ENCODE measurements at places on chromosomes 16 and 17.

- DNase-seq, result peak; percentile 80
Measured at GRCh38 chr17:1787301-1787902, 25.5 kb downstream of the SERPINF1 start.

- peak; percentile 24 for DNase-seq
Measured at GRCh38 chr17:66952031-66952524, 12.4 kb upstream of the CACNG4 start.

- DNase-seq, result no peak
Measured at GRCh38 chr17:19718613-19719354, 2.4 kb upstream of the SLC47A2 start.

GRCh38 chr17:58382108-58382871 is 30.3 kb upstream of the SUPT4H1 start:
- no peak for DNase-seq

DNA sequence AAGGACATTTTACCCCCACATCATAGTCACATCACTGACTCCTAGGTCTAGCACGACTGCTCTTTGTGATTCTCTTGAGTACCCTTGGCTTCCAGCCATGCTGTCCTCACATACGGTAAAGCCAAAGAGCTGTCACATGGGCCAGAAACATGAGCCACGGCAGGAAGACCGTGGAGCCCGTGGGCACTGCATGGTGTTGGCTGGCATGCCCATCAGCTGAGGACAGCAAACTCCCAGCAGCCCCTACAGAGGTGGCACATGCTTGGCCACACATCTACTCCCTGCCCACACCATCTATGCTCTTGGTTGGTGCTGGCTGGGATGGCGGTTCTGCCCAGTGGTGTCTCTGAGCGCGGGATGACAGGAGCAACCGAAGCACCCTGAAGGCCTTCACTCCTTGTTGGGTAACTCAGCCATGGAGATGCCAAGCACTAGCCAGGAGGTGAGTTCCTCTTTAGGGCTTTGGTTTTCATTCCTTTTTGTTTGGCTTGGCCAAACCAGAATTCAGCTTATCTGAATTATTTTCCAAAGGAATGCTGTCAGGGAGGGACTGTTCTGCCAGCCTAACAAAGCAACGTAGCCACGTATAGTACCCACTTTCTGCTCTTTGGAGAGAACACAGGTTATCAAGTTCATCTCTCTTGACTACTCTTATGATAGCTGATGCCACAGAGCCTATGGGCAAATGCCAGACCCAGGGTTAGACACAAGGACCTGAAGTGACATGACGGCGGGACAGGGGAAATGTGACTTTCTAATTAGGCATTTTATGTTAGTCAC is 10.0 kb downstream of the TNFAIP1 start:
- DNase-seq, result no peak

GRCh38 chr16:10490141-10490540 is 90.3 kb downstream of the EMP2 start:
- no peak for DNase-seq

DNA sequence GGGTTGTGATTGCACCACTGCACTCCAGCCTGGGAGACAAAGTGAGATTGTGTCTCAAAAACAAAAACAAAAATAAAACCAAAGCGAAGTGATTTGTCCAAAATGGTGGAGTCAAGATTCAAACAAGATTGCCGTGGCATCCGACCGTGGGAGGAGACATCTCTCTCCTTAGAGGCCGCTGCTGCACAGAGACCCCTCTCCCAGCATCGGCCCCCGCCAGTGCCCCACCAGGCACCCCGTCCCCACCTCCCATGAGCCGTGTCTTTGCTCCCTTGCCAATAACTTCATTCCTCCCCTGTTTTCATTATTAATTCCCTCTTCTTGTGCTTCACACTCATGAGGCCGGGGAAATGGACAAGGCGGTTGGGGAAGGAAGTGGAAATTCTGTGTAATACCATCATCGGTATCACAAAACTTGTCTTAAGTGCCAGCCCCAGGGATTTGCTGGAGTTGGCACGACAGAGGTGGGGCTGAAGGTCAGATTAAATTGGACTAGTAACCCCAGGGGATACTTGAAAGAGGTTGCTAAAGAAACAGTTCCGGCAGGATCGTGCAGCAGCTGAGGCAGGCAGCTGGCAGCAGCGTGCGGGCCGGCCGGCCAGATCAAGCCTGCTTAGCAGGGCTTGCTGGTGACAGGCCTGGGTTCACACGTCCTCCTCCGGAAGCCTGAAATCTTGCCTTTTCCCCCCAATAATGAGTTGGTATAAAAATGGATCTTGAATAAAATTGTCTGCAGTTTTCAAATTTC is 66.8 kb downstream of the RTN4RL1 start:
- DNase-seq, result no peak

- no peak for DNase-seq
Measured at GRCh38 chr16:74660383-74660782, 6.3 kb downstream of the RFWD3 start.

DNA sequence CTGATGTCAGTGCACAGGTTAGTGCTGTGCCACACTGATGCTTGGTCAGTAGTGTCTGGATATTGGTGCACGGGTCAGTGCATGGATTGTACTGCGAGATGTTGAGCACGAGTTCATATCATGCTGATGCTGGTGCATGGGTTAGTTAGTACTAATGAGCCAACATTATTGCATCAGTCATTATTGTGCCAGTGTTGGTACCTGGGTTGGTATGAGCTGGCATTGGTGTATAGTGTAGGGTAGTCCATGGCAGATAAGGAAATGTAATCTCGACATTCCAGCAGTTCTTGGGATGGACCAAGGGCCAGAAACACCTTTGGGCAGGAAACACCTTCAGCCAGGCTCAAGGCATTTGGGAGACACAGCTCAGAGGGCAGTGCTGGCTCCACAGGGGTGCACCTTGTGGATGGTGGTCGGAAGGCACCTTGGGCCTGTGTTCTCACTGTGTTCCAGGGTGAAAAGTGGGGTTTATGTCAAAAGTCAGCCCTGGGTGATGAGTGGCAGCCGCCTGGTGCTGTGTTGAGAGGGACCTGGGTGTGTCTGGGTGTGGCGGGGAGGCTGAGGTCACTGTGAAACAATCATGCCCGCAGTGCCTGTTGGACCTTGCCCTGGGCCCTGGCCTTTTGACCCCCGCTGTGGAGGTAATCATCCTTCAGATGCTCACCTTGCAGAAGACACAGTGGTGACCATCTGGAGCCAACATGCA is 100.7 kb upstream of the ZNF469 start:
- no peak for DNase-seq

DNA sequence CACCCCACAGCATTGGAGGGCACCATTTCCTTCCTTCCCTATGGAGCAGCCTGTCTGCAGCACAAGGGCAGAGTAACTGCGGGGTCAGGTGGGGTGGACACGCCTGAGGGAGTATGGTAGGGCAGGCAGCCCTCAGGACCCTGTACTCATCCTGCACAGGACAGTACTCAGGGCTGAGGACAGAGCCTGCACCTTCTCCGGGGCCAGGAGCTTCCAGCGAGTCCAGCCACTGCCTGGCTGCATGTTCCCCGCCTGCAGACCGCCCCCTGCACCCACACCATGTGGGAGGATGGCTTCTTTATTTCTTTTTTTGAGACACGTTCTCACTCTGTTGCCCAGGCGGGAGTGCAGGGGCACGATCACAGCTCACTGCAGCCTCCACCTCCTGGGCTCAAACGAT is 47.6 kb upstream of the CDC42EP4 start:
- no peak for DNase-seq

- no peak for DNase-seq
Measured at GRCh38 chr17:35052241-35052610, 11.3 kb downstream of the RFFL start.

DNA sequence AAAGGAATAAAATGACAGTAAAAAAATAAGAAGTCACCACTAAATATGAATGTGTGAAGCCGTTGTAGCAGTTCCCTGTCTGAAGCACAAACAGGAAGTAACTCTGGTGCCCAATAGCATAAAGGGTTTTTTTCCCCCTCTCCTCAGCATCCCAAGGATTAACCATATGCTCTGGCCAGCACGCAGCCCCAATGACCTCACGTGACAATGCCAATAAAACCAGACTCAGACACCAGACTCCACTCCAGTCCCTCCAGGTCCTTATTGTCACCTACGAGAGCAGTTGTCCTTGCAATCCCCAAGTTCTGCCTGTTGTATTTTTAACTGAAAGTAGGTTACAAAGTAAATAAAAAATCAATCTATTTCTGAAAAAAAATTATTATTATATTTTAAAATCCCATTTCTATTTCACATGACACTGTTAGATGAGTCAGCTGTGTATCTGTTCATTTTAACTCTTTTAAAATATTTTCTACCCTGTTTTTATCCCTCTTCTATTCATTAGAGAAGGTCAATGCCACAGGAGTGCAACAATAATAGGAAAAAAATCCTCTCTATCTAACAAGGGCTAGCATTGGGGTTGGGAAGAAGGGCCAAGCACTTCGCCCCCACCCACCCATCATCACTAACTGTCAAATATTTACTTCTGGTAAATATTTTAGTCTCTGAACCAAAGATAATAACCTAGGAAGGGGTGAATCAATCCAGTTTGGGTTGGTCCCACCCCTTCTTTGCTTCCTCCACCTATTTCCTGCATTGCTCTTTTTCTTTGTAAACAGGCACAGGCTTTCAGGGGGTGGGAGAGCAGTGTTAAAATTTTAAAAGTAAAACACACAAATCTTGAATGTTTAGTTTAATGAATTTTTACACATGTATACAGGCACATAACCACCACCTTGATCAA is 6.6 kb downstream of the PRAC1 start:
- DNase-seq, result no peak

DNA sequence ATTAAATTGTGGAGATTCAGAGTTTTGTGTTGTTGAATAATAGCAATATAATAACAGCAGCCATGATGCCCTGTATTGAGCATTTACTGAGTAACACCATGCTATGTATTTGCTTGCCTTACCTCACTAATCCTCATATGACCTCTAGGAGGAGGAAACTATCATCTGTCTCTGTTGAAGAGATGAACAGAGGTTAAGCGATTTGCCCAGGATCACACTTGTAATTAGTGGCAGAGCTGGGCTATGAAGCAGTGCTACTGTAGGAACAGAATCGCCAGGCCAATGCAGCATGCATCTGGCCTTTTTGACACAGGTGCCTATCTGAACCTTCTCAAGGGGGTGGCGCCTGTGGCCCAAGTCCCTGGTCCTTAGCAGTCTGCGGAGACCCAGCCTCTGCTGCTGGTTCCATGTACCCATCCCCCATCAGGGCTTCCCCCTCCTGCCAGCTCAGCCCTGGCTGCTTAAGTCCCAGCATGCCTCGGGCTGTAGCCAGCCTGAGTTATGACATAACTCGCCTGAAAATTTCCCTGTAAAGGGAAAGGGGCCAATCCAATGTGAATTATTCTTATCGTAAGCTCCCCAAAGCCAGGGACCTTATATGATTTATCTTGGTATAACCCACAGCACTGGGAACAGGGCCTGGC is 50.4 kb upstream of the HS3ST2 start:
- no peak for DNase-seq

DNA sequence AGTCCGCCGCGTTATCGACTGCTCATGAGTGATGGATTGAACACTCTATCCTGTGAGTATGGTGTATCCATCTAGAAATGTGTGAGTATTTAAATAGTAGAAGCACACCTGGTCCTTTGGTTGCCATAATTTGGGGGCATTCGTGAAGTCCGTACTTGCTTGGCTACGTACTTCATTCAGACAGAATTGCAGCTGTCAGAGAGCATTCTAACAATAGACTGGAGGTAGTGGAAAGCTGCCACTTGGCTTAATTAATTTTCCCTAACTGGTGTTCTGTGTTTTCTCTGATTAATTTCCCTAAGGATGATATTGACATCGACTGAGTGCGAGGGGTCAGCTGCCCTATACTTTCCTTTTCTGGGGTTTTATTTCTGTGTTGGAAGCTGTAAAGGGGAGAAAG is 14.1 kb downstream of the RPA1 start:
- no peak for DNase-seq

GRCh38 chr17:1030684-1031532 is 34.0 kb downstream of the TIMM22 start:
- DNase-seq, result no peak

- DNase-seq, result no peak
Measured at GRCh38 chr16:84714028-84714427, 14.2 kb downstream of the USP10 start.

- DNase-seq, result no peak
Measured at GRCh38 chr16:29806641-29807425, 504 bp downstream of the MAZ start.

- no peak for DNase-seq
Measured at GRCh38 chr16:56428091-56428490, 2.7 kb upstream of the AMFR start.

DNA sequence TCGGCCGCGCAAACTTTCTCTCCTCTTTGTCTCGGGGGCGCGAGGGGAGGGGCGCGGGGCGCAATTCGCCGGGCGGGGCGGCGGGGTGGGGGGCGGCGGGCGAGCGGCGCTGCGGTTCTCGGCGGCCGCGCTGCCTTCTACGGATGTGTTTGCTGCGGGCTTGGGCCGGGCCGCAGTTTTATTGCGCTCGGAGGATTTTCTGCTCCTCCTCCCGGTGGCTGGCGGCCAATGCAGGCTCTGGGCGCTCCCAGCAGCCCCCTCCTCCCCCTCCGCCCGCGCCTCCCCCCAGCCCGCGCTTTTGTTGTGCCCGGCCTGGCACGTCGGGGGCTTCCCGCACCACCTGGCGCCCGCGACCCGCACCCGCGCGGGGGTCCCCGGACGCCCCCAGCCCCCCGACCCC is at the start of gene TIMP2:
Gene TIMP2, minus strand, starts transcription at position 154 of the 400 bp plus-strand sequence. CDS start 299 bp downstream, outside the sequence.
- peak; percentile 68 for DNase-seq

DNA sequence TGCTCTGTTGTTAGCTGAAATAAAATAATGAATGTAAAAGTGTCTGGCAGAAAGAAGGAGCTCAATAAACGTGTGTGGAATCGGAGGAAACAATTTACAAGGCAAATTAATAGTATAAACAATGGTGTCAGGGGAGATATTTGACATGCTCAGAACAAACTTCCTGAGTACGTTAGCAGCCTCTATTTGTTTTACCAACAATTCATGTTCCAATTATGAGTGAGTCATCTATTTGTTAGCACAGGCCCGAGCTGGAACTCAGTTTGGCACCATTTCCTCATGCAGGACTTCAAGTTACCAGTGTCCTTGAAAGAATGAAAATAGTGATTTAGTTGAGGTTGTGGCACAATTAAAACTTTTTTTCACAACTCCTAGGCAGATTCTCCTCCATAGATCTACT is 9.1 kb downstream of the ASIC2 start:
- DNase-seq, result peak; percentile 76

DNA sequence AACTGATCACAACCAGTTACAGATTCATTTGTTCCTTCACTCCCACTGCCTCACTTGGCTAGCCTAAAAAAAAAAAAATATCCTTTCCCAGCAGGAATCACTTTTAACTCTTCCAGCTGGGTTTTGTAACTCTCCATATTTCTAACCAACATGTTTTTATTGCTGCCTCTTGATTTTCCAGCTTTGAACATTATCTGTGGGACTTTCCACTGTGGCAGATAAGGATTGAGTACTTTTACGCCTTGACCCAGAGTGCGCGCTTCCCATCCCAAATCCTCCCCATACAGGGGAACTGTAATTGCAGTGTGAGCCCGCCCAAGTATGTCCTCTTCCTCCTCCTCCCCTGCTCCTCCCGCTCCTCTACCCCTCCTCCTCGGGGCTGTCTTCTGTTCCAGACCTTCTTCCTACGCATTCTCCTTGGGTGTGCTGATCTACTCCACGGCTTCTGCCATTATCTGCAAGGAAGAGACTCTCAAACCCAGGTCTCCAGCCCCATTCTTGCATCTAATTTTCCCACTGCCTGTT is 43.4 kb downstream of the CYB5D2 start:
- no peak for DNase-seq

Measured in fibroblast of the conjunctiva (primary cell).